Body of pancreas (tissue), 4 donors: ENCODE measurements at places on chromosomes 16 and 17. TPM values are rescaled to one million over a fixed set of nuclear protein-coding genes. Genes with fewer than 3 reads are reported as not detected.
A peak's percentile ranks its signal among the peaks of the same experiment; 100 is the strongest.

DNA sequence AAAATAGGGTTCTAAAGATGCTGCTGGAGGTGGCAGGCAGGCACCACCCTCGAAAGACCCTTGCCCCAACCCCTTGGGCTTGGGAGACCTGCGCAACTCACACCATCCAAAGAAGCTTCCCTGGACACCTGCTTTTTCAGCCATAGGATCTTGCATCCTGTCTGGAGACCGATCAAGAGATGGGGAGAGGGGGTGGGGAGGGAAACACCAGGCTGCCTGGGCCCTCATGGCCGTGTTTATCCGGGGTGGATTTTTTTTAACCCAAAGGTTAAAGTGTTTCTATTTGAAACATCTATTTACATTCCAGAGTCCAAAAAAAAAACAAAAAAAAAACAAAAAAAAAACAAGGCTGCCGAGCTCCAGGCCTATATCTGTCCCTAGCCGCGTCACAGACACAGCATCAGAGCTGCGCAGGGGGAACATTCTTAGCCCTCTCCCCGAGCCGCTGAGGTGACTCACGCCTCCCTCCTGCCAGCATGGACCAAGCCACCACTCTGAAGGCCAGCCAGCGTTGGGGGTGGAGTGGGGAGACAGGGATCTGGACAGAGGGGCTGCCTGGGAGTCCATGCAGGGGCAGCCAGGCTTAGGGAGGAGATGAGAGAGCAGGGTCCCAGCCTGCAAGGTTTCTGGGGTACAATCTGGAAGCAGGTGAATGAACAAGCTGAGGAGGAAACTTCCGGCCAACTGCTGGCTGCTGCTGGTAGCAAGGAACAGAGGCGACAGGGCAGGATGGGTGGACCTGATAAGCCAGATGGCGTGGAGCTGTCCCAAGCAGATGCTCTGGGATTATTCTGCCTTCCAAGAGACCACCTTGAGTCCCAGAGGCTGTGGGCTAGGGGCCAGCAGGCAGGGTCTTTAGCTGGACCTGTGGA, 14.8 kb downstream of the HDAC5 start:
- peak; percentile 48 for DNase-seq

GRCh38 chr16:51648526-51648925, 497.5 kb upstream of the SALL1 start:
- DNase-seq = no peak

GRCh38 chr16:25563700-25564099, 128.1 kb upstream of the HS3ST4 start:
- no peak for DNase-seq

- no peak for DNase-seq
These were observed 102.7 kb downstream of the UTP18 start for GRCh38 chr17:51362811-51363585.

DNA sequence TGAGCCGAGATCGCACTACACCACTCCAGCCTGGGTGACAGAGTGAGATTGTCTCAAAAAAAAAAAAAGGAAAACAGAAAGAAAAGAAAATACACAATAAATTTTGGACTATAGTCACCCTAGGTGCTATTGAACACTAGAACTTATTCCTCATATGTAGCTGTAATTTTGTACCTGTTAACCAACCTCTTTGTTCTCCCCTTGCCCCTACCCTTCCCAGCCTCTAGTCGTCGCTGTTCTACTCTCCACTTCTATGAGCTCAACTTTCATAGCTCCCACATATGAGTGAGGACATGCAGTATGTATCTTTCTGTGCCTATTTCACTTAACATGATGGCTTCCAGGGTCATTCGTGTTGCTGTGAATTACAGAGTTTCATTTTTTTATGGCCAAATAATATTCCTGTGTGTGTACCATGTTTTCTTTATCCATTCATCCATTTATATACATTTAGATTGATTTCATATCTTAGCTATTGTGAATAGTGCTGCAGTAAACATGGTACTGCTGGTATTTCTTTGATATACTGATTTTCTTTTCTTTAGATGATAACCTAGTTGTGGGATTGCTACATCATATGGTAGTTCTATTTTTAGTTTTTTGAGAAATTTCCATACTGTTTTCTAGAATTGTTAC, 28.3 kb downstream of the VPS35L start:
- peak; percentile 62 for DNase-seq

GRCh38 chr17:2184993-2185931, 118.3 kb downstream of the SMG6 start:
- DNase-seq = no peak

GRCh38 chr16:4404247-4404966, 12.0 kb downstream of the CORO7 start:
- DNase-seq = peak; percentile 61

DNA sequence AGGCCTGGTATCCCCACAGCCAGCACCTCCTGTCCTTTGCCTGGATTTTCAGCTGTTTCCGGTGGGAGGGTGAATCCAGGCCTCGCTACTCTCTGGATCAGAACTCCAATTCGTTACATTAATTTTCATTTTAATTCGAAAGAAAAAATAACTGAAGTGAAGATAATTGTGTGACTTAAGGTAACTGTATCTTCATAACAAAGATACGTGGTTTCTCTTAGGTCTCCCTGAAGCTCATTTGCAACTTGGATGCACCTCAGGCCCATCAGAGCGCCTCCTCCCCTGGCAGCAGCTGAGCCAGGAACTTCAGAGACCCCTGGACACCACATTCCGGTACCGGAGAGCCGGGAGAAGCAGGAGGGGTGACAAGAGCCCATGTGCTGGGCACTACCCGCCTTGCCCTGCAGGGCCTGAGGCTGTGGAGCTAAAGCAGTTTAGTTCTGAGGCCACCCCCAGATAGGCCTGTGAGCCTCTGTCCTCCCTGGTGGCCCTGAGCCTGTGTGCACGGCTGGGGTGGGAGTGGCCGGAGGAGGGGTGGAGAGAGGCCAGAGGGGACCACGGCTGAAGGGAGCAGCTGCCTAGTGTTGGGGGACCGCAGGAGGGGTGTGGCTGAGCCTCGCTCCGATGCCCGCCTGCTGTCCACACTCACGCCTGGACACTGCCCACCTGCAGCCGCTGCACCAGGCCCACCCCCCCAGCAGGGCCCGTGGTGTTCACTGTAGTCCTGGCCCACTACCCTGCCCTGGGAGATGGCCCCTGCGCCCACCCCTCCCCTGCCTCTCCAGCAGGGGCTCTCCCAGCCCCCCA, 11.4 kb upstream of the DUS1L start:
- DNase-seq = no peak

DNA sequence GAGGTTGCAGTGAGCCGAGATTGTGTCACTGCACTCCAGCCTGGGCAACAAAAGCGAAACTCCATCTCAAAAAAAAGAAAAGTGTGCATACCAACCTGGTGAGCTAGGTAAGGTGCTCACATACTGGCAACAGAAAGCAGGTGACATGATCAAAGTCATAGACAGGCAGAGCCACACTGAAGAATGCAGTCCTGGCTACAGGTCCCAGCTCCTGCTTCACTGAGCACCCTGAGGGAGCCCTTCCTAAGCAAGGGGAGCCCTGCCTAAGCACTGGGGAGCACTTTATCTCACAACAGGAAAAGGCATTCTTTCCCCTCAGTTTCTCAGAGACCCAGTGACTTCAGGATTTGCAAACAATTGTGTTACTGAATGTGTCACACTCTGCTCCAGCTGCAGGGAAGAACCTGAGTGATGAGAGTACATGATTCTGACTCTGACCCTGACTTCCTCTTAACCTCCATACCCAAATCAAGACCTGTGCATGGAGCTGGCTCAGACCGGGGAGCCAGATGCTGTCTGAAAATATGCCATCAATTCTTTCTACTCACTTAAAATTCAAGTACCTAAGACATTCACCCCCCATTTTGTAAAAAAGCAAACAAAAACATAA, 40.5 kb downstream of the ANKRD11 start:
- DNase-seq = no peak

- no peak for DNase-seq
These were observed 12.7 kb downstream of the HEATR9 start for GRCh38 chr17:35855965-35856364.

- no peak for DNase-seq
These were observed 32.1 kb downstream of the TRIM25 start for GRCh38 chr17:56881685-56882295.

- no peak for DNase-seq
These were observed 33.0 kb downstream of the NTN1 start for GRCh38 chr17:9054126-9054975.

DNA sequence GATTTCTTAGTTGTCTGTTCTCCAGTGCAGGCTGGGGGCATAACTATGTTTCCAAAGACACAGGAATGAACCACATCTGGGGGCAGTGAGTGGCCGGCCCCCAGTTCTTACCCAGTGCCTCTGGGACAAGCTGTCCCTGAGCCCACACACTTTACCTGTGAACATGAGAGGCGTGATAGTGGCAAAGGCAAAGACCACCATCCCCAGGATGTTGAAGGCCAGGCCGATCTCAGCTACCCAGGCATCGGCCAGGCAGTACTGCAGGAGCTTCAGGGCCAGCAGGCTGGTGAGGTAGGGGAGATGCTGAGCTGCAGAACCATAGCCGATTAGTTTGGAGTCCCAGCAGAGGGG, 1.6 kb downstream of the SLC46A1 start:
- no peak for DNase-seq

- no peak for DNase-seq
These were observed 31.5 kb downstream of the NEUROD2 start for GRCh38 chr17:39576187-39576586.

GRCh38 chr16:56198755-56199114, 7.4 kb downstream of the GNAO1 start:
- no peak for DNase-seq

DNA sequence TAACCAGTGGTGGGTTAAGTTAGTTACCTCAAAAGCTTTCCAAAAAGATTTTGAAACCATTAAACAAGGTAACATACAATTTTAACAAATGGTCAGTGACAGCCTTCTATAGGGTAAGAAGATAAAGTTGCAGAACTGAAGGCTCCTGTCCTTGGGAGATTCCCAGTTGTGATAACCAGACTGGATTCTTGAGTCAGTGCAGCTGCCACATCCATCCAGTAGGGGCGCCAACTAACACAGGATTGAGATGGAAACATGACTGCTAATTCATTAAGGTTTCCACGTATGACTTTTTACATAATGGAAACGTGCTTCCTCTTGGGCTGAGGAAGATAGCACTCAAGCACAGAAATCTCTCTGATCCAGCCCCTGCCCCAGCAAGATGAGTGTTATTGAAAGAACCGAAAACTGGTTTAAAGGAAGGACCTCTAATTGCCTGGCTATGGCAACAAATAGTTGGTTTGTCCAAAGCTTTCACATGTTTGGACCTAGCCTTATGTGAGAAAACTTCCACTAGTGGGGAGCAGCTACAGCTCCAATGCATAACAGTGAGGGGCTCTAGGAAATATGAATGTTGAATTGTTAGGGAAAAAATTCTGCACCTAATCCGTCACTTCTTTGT, 269.8 kb upstream of the MYOCD start:
- peak; percentile 23 for DNase-seq

DNA sequence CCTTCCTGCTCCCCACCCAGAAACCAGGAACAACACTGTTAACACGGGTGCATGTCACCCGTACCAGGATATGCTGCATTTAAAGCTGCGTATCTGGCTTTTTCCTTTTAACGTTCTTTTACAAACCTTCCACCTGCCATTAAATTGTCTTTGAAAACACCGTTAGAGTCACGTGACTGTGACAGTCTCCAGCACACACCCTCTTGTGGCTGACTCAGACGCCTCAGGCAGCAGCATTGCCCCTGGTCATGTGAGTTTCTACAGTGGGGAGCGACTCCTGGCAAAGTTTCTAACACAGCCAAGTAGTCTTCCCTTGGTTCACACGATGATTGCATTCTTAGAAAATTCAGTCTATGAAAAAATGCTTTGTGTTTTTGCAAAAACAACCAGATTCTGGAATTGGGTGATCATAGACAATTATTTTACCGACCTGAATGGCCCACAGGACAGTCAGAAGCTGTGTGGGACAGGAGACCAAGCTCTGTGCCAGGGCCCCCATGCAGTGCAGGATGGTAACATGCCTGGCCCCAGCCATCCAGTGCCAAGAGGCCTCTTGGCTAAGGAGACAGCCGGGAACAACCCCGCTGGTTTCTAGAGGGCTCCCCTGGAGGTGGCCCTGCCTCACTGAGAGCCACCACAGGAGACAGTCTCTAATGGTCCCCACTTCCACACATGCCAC, 199.1 kb downstream of the KATNIP start:
- DNase-seq = peak; percentile 33

DNA sequence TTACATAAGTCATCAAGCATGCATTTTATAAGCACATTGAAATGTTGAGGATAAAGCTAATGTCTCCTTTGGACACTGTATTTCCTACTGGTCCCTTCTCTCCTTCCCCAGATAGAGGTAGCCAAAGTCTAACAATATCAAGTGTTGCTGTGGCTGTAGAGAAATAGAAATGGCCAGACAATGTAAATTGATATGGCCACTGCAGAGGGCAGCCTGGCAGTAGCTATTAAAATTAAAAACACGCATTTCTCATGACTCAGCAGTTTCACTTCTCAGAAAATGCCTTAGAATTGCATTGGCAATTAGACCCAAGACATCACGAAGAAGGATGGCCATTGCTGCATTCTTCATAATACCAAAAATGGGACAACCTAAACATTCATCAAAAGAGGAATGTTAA, 46.8 kb upstream of the MRTFB start:
- DNase-seq = no peak

- no peak for DNase-seq
These were observed 19.4 kb upstream of the SSTR5 start for GRCh38 chr16:1053121-1053521.

DNA sequence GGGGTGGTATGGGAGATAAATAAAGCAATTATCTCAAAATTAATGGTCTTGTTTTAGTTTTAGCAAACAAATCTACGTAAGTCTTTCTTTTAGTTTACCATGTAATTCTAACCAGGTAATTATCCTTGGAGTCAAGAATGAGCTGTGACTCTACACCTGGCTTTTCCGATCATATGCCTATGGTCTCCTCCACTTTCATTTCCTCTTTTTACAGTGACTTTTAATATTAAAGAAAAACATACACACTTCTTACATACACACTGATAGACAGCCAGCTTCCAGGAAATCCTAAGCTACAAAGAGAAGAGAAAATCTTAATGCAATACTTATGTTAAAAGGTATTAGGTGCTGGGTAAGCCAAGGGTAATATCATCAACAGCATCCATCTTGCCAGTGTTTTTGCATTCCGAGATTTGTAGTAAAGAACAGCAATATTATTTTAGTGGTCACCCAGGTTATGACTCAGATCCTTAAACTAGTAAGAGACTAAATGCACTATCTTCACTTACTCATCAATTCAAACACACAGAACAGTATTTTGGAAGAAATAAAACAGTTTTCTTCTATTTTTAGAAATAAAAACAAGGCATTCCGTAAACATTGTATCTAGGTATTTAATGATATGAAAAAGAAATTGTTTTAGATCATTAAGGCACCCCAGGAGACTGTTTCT, 4.4 kb upstream of the IRX5 start:
- no peak for DNase-seq

The HID1 gene
- 164 TPM for total RNA-seq

The ATAD5 gene
- 1.0 TPM for total RNA-seq

The KCNJ12 gene
- total RNA-seq = 0.99 TPM
